Epithelial cell of prostate (primary cell): ENCODE measurements at places on chromosomes 12 and 14.

GRCh38 chr14:51138404-51139103 lies 43.6 kb upstream of the TRIM9 start:
- no peak for DNase-seq

- DNase-seq, result no peak
Measured at GRCh38 chr14:20472536-20473169, 3.4 kb downstream of the PNP start.

DNA sequence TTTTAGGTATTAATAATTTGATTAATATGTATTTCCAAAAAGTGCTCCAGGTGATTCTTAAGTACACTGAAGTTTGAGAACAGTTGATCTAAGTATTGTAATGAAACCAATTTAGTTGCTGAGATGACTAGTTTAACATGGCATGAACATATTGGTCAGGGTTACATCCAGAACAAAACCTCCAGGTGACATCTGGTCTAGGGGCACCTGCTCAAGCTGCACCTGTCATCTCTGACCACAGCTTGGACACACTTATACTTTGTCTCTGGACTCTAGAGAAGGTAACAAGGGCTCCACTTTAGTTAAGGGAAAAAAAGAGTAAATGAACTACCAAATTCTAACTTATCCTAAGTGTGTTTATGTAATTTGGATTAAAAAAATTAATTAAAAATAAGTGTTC lies 8.1 kb downstream of the ARID2 start:
- DNase-seq, result no peak

- DNase-seq, result no peak
Measured at GRCh38 chr14:65153101-65153500, 50.8 kb upstream of the MAX start.

DNA sequence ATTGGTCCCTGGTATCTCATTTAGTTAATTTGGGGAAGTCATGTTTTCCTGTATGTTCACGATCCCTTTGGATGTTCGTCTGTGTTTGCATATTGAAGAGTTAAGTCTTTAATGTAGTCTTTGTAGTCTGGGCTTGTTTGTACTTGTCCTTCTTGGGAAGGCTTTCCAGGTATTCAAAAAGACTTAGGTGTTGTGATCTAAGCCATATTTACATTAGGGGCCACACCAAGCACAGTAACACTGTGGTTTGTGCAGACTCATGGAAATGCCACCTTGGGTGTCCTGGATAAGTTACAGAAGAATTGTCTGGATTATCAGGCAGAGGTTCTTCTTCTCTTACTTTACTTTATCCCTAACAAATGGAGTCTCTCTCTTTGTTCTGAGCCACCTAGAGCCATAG lies 380.3 kb downstream of the CCER1 start:
- no peak for DNase-seq

DNA sequence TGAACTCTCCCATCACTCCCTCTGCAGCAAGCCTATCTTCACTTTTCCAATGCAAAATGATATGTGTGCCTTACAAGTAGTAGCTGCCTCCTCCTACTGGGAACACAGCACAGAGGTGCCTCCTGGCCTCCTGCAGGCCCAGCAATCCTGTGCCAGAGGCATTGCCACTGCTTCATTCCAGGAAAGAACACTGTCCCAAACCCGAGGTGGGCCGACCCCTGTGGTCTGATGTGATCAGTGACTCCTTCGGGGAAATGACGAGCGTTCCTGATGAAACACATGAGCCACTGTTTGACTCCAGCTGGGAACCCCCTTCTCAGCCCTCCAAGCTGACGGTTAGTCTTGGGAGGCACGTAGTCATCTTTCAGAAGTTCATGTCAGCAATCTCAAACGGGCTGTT lies 19.5 kb downstream of the PSMC1 start:
- DNase-seq, result no peak

GRCh38 chr12:123061441-123062205 lies 81.1 kb downstream of the ARL6IP4 start:
- DNase-seq, result no peak

DNA sequence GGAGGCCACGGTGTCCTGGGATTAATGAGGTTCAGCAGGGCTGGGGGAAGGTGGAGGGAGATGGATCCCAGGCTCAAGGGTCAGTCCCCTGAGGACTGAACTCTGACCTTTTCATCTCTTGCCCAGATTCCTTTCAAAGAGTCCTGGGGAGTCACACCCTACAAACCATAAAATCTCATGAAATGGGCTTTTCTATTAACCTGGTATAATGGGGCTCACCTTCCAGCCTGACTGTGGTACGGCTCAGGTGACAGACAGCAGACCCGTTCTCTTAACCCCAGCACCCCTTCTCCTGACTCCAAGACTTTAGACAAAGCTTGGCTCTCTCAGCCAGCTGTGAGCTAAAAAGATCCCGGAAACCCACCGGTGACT lies 268.2 kb downstream of the ADGRD1 start:
- DNase-seq, result no peak

DNA sequence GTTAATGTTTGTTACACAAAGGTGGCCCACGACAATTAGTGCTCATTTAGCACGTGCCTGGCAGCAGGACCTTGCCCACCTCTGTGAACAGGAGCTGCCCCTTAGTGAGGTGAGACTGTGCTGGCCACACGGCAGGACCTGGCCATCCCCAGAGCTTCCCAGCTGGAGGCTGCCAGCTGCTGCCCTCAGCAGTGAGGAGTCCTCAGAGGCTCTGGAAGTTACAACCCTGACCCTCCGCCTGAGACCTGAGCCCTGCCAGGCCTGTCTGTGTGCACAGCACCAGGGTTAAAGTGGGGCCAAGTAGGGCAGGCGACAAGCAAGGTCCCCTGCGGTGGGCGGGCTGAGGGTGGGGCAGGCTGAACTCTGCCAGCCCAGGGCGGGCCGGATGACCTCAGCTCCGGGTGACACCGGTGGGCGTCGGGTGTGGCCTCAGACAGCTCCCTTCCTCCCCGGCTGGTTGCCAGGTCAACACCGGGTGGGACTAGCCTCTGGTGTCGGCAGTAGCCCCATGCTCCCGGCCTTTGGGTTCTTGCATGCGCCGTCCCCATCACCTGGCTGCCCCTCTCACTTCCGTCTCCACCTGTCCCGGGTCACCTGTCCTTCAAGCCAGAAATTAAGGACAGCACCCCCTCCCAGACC lies 9.2 kb upstream of the LBHD2 start:
- DNase-seq, result no peak

- DNase-seq, result no peak
Measured at GRCh38 chr12:84804691-84805473, 107.7 kb downstream of the SLC6A15 start.

- DNase-seq, result no peak
Measured at GRCh38 chr14:50023671-50024490, 92.5 kb downstream of the VCPKMT start.
